ENCODE measurements at places on chromosomes 7 and 10.

DNA sequence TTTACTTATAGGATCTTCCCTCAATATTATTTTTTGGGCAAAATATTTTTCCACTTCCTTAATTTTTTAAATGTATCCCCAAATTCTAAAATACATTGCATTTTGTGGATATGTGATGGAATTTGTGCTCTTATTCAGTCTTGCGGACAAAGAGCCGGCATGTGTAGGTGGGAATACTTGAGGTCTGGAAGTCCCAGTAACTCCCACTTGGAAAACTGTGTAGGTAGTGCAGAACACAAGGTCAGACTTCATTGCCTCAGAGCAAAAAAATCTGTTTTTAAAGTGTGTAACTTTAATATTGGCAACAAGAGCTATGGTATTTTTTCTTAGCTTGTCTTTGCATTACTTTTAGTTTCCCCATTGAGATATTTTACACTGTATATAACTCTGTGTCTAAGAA is 68.5 kb upstream of the SEMA3A start:
- no peak overlapping the region for H3K27ac ChIP-seq
- no peak overlapping the region for H3K4me3 ChIP-seq
- DNase-seq, result no peak
- H3K27me3 ChIP-seq, result no peaks in the 10 kb centered on the region
- no peaks in the 10 kb centered on the region for H3K4me1 ChIP-seq
- H3K36me3 ChIP-seq, result no peaks in the 10 kb centered on the region

- peaks cover 22% of the 10 kb centered on the region for H3K4me1 ChIP-seq
- no peak overlapping the region for H3K27ac ChIP-seq
- peak overlapping the region; percentile 39 for H3K4me3 ChIP-seq
- no peaks in the 10 kb centered on the region for H3K36me3 ChIP-seq
- H3K27me3 ChIP-seq, result peaks cover 30% of the 10 kb centered on the region
These were observed 25.5 kb downstream of the SKIDA1 start for GRCh38 chr10:21499701-21500577.

DNA sequence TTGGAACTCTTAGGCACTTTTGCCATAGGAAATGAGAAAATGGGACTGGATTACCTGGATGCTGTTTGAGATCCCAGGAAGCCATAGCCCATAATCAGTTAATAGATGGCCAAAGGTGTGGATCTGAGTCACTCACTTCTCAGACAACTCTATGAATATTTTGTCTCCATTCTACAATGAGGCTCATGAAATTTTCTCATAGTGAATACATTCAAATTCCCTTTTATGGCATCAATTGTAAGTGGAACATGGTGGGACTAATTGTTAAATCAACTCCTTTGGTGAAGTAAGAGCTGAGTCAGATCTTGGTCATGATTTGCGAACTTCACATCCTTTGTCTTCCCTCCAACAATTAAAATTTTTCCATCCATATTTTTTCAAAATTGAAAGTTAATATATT is 222.1 kb downstream of the ARL4A start:
- no peaks in the 10 kb centered on the region for H3K27me3 ChIP-seq
- H3K4me3 ChIP-seq, result no peak overlapping the region
- H3K4me1 ChIP-seq, result no peaks in the 10 kb centered on the region

DNA sequence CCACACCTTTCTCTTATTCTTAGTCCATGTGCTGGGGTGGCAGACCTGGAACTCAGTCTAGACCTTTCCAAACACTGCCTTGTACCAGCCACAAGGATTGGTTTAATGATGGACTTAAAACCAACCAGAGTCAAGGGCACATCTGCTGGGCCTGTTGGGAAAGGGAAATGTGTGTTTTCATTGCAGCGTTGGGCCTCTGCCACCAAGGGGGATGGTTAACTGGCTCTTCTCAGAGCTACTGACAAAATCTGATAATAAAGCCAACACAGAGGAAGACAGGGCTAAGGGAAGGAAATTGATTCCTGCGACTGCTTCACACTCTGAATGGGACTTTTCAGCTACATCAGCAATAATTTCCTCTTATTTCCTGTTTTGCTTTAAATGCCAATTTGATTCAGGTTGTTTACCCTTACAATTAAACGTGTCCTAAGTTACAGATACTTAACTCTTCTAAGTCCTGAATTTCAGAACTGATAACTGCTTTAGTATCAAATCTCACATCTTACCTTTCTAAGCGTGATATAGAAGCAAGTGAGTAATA is 68.4 kb upstream of the MALRD1 start:
- no peak overlapping the region for H3K27ac ChIP-seq
- DNase-seq, result no peak
- H3K4me1 ChIP-seq, result no peaks in the 10 kb centered on the region
- H3K36me3 ChIP-seq, result no peaks in the 10 kb centered on the region
- H3K4me3 ChIP-seq, result no peak overlapping the region

GRCh38 chr7:123774496-123774895 is 25.7 kb upstream of the WASL start:
- no peaks in the 10 kb centered on the region for H3K4me1 ChIP-seq
- no peak overlapping the region for H3K4me3 ChIP-seq
- H3K27me3 ChIP-seq, result no peaks in the 10 kb centered on the region
- no peaks in the 10 kb centered on the region for H3K36me3 ChIP-seq

DNA sequence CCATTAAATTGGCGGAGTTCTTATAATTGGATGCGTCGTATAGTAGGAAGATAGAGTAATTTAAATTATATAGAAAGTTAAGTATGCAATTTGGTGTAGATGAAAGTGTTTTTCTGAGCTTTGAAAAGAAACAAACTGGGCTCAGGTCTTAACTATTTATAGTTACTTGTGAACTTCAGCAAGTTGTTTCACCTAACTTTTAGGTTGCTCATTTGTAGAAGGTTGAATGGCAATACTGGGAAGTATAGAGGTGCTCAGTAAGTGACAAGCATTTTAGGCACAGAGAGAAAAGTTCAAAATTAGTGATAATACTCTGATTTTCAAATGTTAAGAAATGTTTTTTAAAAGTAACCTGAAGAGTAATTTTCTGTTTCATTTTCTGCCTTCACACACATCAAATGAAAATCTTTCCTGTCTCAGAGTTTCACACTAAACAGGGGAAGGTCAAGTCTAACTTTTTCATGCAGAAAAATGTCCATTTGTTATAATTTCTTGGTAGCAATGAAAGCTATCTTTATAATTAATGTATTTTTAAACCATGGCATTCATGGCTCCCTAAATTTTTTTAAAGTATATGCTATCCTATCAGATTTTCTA is 146.5 kb downstream of the PHF14 start:
- H3K36me3 ChIP-seq, result no peaks in the 10 kb centered on the region
- H3K27me3 ChIP-seq, result no peaks in the 10 kb centered on the region

DNA sequence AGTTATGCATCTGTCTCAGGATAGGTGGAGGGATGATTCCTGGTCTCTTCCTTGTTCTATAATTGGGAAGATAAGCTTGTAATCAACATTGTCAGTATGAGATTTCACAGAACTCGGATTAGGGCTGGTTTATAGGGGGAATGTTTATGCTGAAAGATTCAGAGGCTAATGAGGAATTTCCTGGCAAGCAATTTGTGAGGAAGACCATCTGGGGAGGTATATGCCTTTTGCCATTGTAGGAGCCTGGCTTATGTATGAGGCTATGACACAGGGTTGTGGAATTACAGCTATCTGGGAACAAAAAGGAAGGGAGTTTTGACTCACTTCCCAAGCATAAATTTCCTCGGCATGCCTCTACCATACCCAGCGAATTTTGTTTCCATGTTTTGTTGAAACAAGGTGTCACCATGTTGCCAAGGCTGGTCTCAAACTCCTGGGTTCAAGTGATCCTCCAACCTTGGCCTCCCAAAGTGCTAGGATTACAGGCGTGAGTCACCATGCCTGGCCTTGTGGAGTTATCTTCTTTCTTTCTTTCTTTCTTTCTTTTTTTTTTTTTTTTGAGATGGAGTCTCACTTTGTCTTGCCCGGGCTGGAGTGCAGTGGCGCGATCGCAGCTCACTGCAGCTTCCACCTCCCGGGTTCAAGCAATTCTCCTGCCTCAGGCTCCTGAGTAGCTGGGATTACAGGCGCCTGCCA is 1.6 kb upstream of the COPS6 start:
- DNase-seq, result no peak
- no peaks in the 10 kb centered on the region for H3K27me3 ChIP-seq
- H3K36me3 ChIP-seq, result no peaks in the 10 kb centered on the region
- peaks cover 16% of the 10 kb centered on the region for H3K4me1 ChIP-seq

DNA sequence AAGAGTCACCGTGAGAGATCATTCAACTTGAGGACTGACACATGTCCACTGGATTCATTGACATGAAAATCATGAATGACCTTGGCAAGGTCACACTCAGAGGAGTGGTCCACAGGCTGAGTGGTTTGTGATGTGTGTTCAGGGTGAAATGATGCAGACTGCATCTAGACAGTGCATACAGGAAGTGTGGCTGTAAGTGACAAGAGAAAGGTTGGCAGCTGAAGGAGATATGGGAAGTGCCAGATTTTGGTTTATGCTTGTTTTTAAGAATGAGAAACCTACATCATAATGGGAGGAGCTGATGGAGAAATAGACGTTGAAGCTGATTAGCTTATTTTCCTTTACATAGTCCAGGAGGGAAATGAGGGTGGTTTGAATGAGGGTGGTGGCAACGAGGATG is 64.8 kb upstream of the VIPR2 start:
- H3K4me3 ChIP-seq, result no peak overlapping the region
- no peak for DNase-seq
- H3K27ac ChIP-seq, result no peak overlapping the region
- no peaks in the 10 kb centered on the region for H3K4me1 ChIP-seq
- H3K27me3 ChIP-seq, result no peaks in the 10 kb centered on the region

All from gastrocnemius medialis (tissue), 4 donors.